Activated CD8-positive, alpha-beta memory T cell treated with anti-CD3 and anti-CD28 coated beads, Interleukin-2, amount 50 U/mL, for 48 hours (primary cell): ENCODE measurements at places on chromosomes 5 and 9.

GRCh38 chr9:86921151-86921923, 26.0 kb downstream of the GAS1 start:
- DNase-seq = no peak

- DNase-seq = no peak
Observed at GRCh38 chr5:56633950-56634349, 181.4 kb upstream of the MAP3K1 start.

DNA sequence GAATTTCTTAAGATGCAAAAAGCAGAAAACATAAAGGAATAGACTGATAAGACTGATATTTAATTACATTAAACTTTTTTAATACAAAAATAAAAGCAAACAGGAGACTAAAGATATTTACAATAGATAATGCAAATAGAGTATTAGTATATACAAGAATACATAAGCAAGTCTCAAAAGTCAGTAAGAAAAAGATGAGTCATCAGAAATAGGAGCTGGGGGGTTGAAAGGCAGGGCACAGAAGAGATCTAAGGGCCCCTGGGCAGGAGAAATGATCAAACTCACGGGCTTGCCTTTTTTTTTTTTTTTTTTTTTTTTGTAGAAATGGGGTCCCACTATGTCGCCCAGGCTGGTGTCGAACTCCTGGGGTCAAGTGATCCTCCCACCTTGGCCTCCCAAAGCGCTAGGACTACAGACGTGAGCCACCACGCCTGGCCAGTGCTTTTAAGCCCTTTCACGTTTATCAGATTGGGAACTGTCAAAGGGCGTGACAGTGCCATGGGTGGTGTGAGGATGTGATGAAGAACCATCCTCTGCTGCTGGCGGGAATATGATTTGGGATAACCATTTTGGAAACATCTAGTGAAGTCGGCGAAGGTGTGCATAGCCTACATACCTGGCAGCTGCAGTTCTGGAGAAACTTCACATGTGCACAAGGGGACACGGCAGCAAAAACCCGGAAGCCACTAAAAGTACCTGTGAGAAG, 126.1 kb downstream of the CACNA1B start:
- DNase-seq = no peak

DNA sequence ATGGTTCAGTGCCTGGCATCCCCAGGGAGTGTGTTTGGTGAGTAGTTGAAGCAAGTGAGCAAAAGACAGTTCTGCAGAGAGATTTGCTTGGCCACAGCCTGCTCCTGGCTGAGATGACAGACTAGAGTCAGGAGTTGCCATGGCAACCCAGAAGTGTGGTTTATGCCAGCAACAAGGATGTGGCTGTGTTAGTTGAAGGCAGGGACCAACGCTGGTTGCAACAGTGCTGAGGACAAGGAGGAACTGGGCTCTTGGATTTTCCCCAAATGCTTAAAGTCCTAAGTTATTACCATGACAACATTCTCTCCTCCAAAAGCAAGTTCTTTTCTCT, 2.7 kb downstream of the NXNL2 start:
- no peak for DNase-seq

DNA sequence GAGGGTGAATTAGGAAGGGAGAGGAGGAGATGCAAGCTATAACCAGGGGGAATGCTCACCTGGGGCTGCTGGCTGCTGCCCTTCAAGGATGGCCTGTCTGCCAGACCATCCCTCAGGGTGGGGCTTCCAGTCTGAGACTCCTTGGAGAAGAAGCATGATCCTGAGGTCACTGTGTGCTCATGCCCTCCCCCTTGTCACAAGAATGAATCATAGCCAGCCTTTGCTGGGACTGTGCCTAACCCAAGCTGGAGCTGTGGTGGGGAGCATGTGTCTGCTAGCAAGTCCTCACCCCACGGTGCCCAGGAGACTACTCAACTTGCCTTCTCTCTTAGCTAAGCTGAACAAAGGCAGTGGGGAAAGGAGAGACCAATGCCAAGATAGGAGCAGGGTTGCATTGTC, 463.6 kb downstream of the SPOCK1 start:
- no peak for DNase-seq

- DNase-seq = no peak
Observed at GRCh38 chr5:32275396-32275741, 37.4 kb downstream of the MTMR12 start.

GRCh38 chr9:26891726-26892125, 876 bp downstream of the CAAP1 start:
- no peak for DNase-seq

- no peak for DNase-seq
Observed at GRCh38 chr9:87731321-87731720, 5.4 kb downstream of the CTSL start.
